H1 (cell line): ENCODE measurements at places on chromosomes 3 and 15.

- no peaks in the 10 kb centered on the region for H3K36me3 ChIP-seq
- no peaks in the 10 kb centered on the region for H3K4me1 ChIP-seq
- H3K4me3 ChIP-seq, result no peak overlapping the region
- H3K27ac ChIP-seq, result no peak overlapping the region
- DNase-seq, result no peak
Measured at GRCh38 chr3:179286331-179286730, 35.4 kb upstream of the KCNMB3 start.

GRCh38 chr3:76096836-76097588 lies 311.7 kb upstream of the ZNF717 start:
- DNase-seq, result no peak
- H3K4me1 ChIP-seq, result peaks cover 4% of the 10 kb centered on the region
- H3K36me3 ChIP-seq, result no peaks in the 10 kb centered on the region
- H3K27me3 ChIP-seq, result no peaks in the 10 kb centered on the region
- H3K27ac ChIP-seq, result no peak overlapping the region

DNA sequence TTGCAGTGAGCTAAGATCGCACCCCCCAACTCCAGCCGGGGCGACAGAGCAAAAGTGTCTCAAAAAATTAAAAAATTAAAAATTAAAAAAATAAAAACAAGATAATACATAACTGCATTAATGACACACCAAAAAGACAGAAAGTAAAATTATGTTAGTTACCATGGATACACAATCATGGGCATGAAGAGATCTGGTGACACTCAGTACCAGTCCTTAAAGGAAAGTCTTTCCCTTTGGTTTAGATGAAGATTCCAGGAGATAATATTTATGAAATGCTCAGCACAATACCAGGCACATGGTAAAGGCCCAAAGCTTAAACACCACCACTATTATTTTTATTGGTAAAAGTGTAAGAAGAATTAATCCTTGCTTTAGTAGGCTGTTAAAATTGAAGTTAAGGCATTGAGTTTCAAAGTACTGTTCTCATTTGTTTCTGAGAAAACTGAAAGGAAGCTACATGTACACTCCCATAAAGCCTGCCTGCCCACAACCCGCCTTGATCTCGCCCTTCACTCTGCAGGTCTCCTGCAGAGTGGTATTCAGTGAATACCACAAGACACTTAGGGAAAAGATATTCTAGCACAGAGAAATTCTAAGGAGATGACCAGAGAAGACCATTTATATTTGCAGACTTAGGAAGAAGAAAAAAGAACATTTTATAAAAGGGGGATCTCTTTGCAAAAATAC lies 52.3 kb downstream of the SUCLG2 start:
- H3K4me1 ChIP-seq, result no peaks in the 10 kb centered on the region
- DNase-seq, result no peak
- no peak overlapping the region for H3K4me3 ChIP-seq
- no peaks in the 10 kb centered on the region for H3K27me3 ChIP-seq
- H3K27ac ChIP-seq, result no peak overlapping the region
- H3K36me3 ChIP-seq, result no peaks in the 10 kb centered on the region

DNA sequence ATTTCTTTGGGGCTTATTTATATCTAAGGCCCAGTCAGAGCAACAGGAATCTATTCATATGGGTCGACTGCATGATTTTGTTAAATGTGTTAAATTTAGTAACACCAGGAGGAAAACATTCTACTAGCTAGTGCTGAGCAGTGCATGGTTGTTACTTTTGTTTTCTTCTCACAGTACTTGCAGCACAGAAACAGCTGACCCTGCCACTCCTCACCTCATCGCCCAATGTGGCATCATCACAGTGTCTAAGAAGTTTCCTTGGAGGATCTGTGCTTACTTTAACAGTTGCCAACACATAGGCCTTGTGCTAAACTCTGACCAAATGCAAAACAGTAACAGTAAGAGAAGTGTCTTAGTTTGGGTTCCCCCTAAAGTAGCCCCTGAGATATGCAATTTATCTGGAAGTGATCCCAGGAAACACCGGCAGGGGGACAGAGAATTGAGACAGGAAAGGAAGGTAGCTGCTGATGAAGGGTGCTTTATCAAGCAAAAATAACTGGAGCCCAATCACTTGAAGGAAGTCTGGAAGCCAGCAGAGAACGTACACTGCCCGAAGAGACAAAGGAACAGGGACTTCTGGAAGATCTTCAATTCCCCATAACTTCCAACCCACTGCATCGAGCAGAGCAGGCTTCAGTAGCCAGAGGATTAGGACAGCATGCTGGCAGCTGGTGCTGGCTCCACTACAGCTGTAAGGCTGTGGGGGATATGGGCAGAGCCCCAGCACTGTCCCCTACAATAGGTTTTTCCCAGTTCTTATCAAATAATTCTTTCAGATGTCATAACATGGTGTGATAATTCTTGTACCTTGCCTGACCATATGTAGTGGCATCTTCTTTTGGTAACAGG lies 36.0 kb upstream of the ULK4 start:
- H3K27ac ChIP-seq, result no peak overlapping the region
- no peak overlapping the region for H3K4me3 ChIP-seq
- no peaks in the 10 kb centered on the region for H3K27me3 ChIP-seq
- DNase-seq, result peak; percentile 75

DNA sequence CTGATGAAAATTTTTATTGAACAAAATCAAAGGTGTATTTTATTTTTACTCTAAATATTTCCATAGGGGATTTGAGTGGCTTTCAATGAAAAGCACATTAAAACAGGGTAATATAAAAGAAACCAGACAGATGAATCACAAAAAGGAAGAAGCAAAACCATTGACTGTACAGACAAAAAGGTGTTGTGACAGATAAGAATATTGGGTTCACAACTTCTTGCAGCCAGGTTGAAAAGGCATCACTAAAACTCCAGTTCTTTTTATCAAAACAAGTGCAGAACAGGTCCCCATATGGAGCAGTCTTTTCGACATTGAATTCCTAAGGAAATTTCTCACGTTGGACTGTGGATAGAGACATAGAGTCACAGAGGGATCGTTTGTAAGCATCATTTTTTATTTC lies 53.8 kb downstream of the AGTR1 start:
- no peak overlapping the region for H3K4me3 ChIP-seq
- DNase-seq, result no peak
- no peaks in the 10 kb centered on the region for H3K27me3 ChIP-seq
- no peak overlapping the region for H3K27ac ChIP-seq
- no peaks in the 10 kb centered on the region for H3K4me1 ChIP-seq
- no peaks in the 10 kb centered on the region for H3K36me3 ChIP-seq

DNA sequence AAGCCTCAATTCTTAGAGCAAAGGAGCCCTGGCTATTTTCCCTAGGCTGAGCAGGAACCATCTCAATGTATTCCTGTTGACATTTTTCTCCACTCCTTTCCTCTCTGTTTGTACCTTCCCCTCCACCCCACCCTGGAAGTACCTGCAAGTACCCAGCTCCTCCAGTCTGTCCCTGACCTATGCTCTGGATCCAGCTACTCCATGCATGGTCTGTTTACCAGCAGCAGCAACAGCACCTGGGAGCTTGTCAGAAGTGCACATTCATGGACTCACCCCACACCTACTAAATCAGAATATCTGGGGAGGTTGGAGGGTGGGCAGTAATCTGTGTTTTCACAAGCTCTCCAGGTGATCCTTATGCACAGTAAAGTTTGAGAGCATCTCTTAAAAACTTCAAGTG lies 240.7 kb upstream of the UMPS start:
- no peaks in the 10 kb centered on the region; the same call in 1 of the 2 replicates for H3K4me1 ChIP-seq
- no peak for DNase-seq
- H3K27ac ChIP-seq, result no peak overlapping the region
- no peaks in the 10 kb centered on the region for H3K36me3 ChIP-seq
- no peaks in the 10 kb centered on the region for H3K27me3 ChIP-seq

GRCh38 chr15:78925956-78926743 lies 18.7 kb downstream of the CTSH start:
- no peaks in the 10 kb centered on the region for H3K27me3 ChIP-seq
- DNase-seq, result no peak
- H3K36me3 ChIP-seq, result no peaks in the 10 kb centered on the region; the same call in 1 of the 2 replicates
- H3K27ac ChIP-seq, result no peak overlapping the region

GRCh38 chr15:85172846-85173490 lies 191.3 kb downstream of the PDE8A start:
- H3K4me1 ChIP-seq, result no peaks in the 10 kb centered on the region
- DNase-seq, result no peak
- H3K27me3 ChIP-seq, result no peaks in the 10 kb centered on the region
- no peaks in the 10 kb centered on the region for H3K36me3 ChIP-seq

DNA sequence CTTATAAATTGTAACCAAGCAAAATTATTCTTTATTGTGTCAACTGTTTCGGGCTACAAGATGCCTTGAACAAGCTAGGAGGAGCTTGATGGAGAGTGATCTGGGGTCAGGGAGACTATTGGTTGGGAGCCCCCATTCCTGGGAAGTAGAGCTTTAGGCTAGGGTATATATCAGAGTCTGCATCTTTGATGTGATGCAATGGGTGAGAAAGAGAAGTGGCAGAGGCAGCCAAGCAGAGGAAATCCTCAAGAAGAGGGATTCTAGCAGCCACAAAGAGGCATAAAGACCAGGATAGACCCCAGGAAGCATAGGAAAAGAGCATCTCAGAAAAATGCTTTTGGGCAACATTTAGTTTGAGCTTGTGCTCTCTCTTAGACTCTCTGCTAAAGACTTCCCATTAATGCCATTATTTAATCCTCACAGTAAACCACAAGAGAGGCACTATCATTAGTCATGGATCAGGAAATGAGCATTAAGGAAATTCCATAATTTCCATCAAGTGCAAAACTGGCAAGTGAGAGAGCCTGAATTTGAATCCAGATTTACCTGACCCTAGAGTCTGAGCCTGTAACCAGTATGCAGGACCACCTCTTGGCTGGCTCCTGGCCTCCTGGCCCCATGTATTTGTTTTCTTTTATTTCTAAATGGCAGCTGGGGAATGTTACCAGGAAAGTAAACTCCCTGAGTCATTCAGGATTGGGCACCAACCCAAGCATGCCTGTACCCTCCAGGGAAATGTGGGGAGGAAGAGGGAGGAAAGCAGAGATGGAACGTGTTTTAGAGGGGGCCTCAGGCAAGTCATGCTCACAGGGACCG lies 118.7 kb downstream of the RPL22L1 start:
- H3K27ac ChIP-seq, result no peak overlapping the region
- no peak for DNase-seq
- H3K4me3 ChIP-seq, result no peak overlapping the region
- no peaks in the 10 kb centered on the region for H3K36me3 ChIP-seq

GRCh38 chr3:191260431-191261303 lies 61.6 kb downstream of the OSTN start:
- H3K27ac ChIP-seq, result peak overlapping the region; percentile 47; the same call in 1 of the 2 replicates
- H3K4me3 ChIP-seq, result no peak overlapping the region
- H3K36me3 ChIP-seq, result no peaks in the 10 kb centered on the region
- no peaks in the 10 kb centered on the region for H3K27me3 ChIP-seq
- no peak for DNase-seq

DNA sequence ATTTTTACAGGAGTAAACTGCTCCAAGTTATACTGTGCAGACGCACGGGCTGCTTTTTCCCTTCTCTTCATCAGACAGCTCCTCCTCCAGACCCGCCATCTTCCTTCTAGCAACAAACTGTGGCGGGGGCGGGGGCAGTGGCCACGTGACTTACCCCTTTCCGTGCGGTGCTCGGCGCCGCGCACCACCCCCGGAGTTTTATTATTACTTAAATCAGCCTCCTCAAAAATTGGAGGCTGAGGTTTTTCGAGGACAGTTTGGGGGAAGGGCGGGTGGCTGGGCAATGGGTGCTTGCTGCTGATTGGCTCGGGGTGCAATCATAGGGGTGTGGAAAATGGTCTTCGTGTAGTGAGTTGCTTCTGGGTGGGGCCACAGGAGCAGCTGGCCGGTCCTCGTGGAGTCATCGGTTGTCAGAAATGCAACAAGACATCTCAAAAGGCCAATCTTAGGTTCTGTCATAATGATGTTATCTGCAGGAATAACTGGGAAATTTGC lies 77.1 kb upstream of the MFGE8 start:
- no peak overlapping the region for H3K27ac ChIP-seq
- DNase-seq, result no peak

DNA sequence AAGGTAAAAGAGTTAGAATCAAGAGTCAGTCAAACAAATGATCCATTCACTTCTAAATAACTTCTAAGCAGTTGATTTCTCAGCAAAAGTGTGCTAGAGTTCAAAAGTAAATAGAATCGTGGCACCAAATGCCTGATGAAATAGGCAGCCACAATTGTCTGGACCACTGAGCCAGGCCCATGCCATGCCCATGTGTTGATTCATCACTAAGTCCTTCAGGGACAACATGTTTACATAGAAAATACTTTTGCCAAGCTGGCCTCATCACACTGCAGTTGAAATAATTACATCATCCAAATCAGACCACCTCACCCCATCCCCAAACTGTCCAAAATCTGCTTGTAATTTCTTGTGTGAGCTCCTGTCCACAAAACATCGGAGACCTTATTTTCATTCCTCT lies 216.3 kb downstream of the IGSF11 start:
- no peaks in the 10 kb centered on the region for H3K4me1 ChIP-seq
- H3K36me3 ChIP-seq, result no peaks in the 10 kb centered on the region
- no peak overlapping the region for H3K4me3 ChIP-seq
- no peaks in the 10 kb centered on the region for H3K27me3 ChIP-seq

DNA sequence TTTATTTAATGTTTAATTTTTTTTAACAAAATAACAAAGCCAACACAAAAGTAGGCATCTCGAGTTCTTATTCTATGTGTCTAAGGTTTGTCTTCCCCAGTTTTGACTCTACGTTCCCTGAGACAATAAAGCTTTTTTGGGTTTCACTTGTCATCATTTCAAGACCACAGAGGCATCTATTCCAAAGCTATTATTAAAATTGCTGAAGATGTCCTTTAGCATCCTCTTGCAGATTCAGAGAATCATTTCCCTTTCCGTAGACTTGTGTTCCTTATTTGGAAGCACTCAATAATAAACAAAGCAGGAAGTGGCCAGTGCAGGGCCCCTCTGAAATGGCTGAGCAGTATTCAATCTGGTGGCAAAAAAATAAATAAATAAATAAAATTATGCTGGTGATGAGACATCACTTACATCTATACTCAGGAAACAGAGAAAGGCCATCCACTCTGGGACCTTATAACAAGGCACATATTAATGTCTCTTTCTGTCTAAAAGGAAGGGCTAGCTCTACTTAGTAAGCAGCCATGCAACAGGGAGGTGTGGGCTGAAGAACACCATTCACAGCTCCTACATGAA lies 362.3 kb downstream of the WDR72 start:
- H3K27me3 ChIP-seq, result no peaks in the 10 kb centered on the region
- no peak overlapping the region for H3K4me3 ChIP-seq
- no peak for DNase-seq
- H3K36me3 ChIP-seq, result no peaks in the 10 kb centered on the region
